Foreskin keratinocyte (primary cell): ENCODE measurements at places on chromosomes 1 and 21. TPM values are rescaled to one million over a fixed set of nuclear protein-coding genes. Genes with fewer than 3 reads are reported as not detected.

VWA1 gene
- polyA plus RNA-seq: 29.1 and 34.9 TPM in 2 replicates

ELAPOR1 gene
- polyA plus RNA-seq: 0.31 and 0.32 TPM in 2 replicates

C1orf94 gene
- not detected in 2 replicates for polyA plus RNA-seq

CXADR gene
- 3.8 and 4.0 TPM in 2 replicates for polyA plus RNA-seq

HSPA6 gene
- polyA plus RNA-seq: 0.16 and 0.29 TPM in 2 replicates

LCE3D gene
- polyA plus RNA-seq: 7.3 and 9.3 TPM in 2 replicates

S100A7A gene
- polyA plus RNA-seq: not detected in 2 replicates

WNT3A gene
- polyA plus RNA-seq: 0.02 and 0.07 TPM in 2 replicates

CSTB gene
- 123 and 183 TPM in 2 replicates for polyA plus RNA-seq

FCGR3B gene
- polyA plus RNA-seq: not detected in 2 replicates
